NCI-H748 treated with DMSO at 0.1 percent for 48 hours (cell line): ENCODE measurements at places on chromosomes 16 and 17.

- no peak for DNase-seq
Measured at GRCh38 chr16:1277617-1278282, 21.9 kb downstream of the TPSD1 start.

DNA sequence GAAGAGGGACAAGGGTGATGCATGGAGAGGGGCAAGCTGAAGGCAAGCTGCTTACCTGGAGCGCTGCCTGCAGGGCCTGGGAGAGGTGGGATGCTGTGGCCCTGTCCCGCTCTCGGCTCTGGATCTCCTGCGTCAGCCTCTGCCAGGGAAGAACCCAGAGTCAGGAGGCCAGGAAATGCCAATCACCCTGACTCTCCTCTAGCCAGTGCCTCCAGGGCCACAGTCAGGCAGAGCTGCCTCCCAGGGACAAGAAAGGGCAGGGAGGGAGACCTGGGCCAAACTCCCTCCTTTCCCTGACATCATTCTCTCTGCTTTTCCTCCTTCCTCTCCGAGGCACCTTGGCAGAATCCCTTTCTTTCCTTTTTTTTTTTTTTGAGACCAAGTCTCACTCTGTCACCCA lies 11.3 kb downstream of the CDK3 start:
- DNase-seq, result no peak

GRCh38 chr16:57125969-57126368 lies 33.6 kb downstream of the CPNE2 start:
- no peak for DNase-seq

- no peak for DNase-seq
Measured at GRCh38 chr17:75734674-75735294, 13.5 kb downstream of the ITGB4 start.

DNA sequence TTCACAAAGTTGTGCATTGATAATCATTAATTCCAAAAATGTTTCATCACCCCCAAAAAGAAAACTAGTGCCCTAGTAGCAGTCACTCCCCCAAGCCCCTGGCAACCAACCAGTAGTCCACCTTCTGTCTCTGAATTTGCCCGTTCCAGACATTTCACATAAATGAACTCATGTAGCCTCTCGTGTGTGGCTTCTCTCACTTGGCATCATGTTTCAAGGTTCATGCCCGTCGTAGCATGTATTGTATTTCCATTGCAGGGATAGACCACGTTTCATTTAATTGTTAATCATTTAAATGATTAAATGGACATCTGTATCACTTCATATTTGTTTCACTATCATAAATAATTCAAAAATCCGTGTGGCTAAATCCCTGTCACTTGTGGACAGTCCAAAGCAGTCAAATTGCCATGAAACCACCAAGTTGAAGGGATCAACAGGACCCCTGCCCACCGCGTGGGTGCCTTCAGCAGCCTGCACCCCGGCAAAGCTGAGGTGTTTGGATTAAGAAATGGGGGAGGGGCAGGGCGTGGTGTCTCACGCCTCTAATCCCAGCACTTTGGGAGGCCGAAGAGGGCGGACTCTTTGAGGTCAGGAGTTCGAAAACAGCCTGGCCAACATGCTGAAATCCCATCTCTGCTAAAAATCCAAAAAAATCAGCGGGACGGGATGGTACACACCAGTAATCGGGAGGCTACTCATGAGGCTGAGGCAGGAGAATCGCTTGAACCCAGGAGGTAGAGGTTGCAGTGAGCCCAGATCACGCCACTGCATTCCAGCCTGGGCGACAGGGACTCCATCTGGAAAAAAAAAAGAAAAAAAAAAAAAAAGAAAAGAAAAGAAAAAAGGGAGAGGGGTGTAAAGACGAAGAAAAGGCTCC lies 8.7 kb upstream of the FLYWCH2 start:
- no peak for DNase-seq

GRCh38 chr17:77854759-77855745 lies 103.5 kb upstream of the TNRC6C start:
- DNase-seq, result no peak

DNA sequence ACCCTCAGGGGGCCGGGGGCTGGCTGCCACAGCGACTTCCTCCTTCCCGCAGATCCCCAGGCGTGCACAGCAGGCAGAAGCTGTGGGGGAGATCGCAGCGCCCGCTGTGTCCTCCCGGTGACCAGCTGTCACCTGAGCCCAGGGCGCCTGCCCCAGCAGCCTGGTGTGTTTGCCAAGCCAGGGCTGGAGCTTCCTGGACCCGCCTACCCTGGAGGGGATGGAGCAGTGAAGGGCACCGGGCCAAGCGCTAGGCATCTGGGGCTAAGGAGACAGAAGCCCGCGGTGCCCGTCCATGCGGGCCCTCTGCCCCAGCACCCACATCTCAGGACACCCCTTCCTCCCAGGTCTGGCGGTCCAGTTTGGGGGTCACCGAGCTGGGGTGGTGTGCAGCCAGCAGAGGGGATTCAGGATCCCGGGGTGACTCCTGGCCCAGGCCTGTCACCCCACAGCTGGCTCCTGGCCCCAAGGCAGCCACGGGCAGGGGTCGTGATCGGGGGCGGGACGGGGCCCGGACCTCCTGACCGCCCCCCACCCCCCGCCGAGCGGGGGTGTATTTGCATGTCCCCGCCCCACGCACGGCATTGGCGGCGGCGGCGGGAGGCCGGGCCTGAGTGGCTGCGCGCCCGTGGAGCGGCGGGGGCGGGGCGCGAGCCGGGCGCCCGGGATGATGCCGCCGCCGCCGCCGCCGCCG lies at the start of gene RAB26:
RAB26 (plus strand) TSS at position 645 of the 691 bp plus-strand sequence. CDS start 159 bp downstream, outside the sequence.
- DNase-seq, result peak; percentile 17

DNA sequence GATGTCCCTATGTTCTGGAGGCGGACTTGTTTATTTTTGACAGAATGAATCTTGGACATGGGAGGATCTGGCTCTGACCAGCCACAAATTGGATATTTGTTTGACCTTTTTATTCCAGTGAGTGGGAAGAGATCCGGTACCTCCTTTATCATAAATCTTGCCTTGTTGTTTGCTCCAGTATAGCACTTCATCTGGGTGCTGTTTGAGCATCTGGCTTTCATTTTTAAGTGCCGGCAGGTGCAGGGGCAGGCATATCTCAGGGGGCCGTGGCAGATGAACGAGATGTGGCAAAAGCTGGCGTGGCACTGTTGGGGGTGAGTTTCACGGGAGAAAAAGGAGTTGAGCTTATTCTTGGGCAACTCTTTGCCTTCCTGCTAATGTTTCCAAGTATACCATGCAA lies 37.8 kb downstream of the MSI2 start:
- DNase-seq, result peak; percentile 48

- no peak for DNase-seq
Measured at GRCh38 chr16:22364241-22364640, 10.2 kb downstream of the CDR2 start.

DNA sequence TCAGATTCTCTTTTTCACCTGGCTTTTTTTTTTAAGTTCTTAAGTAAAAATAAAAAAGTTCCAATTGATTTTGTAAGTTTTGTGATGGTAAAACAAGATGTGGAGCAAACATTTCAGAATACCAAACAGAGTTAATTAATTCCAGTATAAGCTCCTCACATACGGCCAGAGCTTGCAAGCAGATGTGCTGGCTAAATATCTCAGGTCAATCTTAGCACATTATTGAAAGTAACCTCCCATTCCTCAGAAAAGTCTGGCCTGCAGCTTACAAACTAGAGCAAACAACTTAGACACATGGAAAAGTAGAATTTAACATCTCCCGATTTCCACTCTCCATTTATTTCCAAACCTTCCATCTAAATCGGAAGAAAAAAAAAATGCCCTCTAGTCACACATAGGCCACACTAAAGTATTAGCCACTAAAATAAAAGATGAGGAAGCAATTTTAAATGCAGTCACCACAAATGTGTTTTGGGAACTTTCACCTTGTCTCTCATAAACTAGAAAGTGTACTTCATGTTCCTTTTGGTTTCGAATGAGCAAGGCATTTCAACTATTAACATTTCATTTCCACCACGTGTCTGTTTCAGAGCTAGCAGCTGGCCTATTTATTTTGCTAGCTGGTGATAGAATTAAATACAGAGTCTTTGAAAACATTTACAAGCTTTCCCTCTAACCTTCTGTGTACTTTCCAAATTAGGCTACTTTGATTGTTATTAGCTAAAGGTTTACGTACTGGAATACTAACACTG lies 143.3 kb downstream of the STX8 start:
- DNase-seq, result no peak

DNA sequence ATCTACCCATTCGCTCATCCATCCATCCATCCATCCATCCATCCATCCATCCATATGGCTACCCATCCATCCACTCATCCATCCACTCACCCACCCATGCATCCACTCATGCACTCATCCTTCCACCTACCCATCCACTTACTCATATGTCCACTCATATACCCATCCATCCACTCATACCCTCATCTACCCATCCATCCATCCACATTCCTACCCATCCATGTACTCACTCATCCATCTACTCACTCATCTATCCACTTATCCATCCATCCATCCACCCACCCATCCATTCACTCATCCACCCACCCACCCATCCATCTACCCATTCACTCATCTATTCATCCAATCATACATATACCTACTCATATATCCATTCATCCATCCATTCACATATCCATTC lies 112.0 kb downstream of the RBFOX3 start:
- DNase-seq, result no peak

DNA sequence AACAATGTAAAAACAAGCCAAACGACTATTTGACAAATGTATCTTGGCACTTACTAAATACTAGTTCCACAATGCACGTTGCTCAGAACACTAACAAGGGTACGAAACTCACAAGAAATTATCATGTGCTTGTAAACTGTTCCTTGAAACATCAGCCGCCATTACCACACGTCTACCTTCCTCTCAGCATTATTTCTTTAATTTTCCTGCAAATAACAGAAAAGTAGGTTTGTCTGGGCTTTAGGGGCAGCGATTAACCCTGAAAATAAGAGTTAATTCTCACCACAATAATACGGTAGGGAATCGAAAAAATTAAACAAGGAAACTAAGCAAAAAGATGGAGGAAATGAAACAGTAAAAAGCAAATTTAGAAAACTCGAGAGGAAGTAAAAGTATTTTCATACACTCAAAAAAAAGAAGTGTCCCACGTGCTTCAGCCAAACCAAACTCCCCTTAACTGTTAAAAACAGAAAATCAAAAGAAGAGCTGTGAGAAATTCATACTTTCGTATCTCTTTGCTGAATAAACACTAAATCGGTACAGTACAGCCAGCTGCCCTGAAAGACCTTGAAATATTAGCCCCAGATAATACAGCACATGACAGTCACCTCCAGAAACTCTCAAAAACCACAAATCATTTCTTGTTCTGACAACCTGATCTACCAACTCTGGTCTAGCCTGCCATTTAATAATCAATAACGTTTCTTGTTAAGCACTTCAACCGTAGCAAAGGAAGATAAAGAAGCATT lies 1.2 kb downstream of the ARHGAP17 start:
- no peak for DNase-seq

GRCh38 chr17:74431568-74432423 lies at the start of gene GPRC5C:
Gene GPRC5C (plus strand): TSS chr17:74432088. CDS start chr17:74439777, 7,689 bp downstream.
- peak; percentile 52 for DNase-seq

DNA sequence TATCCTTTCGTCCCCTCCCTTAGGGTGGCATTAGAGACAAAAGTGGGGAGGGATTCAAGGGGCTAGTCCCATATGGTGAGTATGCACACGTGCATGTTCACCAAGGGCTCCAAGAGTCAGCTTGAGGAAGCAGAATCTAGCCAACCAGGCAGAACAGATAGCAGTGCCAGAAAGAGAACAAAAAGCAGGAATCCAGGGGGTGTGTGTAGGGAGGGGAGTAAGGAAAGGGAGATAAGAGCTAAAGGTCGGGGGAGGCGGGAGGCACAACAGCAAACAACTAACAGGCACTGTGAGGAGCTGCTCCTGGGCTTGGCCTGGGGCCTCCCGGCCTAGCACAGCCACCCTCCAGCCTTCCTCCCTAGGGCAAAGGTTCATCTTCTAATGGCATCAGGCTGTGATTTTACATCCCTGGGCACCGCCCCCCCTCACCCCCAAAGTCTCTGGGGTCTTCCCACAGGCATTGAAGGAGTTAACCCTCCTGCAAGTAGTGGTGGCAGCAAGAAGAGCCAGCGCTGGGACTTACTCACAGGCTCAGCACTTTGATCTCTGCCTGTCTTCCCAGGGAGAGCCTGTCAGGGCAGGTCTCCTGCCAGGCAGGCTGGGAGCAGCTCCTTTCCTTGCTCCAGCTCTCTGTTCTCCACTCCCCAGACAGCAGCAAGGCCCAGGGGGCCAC lies 12.4 kb upstream of the SUPT4H1 start:
- DNase-seq, result no peak
